NCI-H1417 treated with DMSO at 0.1 percent for 48 hours (cell line): ENCODE measurements at places on chromosomes 5 and 9.

DNA sequence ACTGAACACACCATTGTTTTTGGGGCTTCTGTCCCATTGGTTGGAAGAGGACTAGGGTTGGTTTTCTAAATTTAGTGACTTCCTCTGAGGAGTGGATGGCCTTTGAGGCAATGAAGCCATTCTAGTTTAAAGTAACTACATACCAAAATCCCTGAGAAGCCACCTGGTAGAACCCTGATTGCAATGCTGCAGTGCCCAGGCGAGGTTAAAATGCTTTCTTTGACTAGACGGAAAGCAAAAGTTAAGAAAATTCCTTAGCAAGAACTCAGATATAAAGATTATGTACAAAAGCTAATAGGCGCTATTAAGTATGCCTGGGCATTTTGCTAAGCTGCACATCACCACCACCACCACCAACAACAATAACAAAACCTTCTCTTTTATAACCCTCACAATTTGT, 20.6 kb downstream of the GLRX start:
- DNase-seq = no peak

DNA sequence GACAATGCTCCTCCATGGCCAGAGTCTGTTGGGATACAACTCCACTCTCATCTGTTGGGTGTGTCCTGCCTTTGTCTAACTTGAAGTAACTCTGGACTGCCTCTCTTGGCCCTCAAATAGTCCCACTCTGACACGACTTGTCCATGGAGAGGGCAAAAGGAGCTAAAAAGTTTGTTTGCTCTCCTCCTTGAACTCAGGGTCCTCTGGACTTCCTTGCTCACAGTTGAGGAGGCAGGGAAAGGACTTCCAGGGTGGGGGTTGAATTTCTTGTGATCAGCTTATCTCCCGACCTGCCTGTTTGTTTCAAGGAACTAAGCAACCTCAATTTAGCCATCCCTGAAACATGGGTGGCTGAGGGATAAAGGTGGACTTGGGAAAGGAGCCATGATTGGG, 11.7 kb downstream of the DNAJB5 start:
- no peak for DNase-seq

DNA sequence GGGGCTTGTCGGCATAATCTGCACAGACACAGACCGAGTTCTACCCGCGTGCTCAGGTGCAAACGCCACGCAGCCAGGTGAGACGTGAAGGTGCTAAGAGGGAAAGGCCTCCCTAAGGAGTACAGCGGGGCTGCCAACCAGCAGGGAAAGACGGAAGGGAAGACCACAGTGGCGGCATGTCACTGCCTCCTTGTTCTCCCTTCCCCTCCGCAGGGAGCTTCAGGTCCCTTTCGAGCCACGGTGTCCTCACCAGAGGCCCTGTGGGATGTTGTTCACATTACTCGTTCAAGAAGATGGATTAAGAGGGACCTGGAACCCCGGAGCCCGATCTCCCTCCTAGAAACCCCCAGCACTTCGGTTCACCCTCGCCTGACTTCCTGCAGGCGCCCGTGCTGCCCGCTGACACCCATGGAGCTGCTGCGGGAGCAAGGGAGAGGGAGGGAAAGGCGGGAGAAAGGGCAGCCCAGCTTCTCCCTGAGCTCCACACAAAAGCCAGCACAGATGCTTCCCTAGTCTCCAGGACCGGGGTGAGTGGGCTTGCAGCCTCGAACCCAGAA, 686 bp downstream of the BRD9 start:
- DNase-seq = no peak

DNA sequence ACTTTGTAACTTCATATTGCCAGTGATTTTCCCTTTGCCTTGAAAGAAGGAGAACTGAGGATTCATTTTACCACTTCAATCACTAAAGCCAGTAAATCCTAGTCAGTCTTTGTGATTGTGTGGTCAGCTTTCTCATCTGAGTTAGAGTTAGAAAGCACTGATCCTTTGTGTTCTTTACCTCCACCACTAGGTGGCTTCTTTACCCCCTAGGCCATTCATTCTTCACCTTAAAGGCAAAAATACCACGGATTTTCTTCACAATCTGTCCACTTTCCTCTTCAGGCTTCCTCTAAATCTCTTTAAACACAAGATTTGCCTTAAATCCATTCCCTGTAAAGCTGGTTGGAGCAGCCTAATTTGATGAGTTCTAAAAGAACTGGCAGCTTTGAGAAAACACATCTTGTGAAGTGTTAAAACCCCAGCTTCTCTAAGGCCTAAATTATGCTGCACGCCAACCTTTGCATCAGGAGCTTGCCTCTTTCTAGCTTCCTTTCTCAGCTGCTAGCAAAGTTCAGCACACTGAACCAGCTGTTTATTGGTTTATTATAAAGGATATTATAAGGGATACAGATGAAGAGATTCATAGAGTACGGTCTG, 20.4 kb downstream of the BDP1 start:
- DNase-seq = no peak

DNA sequence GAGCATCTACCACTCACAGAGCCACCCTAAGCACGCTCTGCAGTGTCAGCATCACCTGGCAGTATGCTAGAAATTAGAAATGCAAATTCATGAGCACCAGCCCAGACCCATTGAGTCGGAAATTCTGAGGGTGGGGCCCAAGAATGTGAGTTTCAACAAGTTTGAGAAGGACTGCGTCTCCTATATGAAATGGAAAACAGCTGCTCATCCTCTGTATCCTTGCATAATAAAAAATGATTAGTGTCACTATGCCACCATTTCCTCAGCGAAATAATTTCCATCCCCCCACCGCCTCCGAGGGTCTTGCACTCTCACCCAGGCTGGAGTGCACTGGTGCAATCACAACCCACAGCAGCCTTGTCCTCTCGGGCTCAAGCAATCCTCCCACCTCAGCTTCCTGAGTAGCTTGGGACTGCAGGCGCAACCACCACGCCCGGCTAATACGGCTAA, 1.3 kb upstream of the IQGAP2 start:
- no peak for DNase-seq

- no peak for DNase-seq
These were observed 45.0 kb downstream of the BARX1 start for GRCh38 chr9:93910196-93910595.

DNA sequence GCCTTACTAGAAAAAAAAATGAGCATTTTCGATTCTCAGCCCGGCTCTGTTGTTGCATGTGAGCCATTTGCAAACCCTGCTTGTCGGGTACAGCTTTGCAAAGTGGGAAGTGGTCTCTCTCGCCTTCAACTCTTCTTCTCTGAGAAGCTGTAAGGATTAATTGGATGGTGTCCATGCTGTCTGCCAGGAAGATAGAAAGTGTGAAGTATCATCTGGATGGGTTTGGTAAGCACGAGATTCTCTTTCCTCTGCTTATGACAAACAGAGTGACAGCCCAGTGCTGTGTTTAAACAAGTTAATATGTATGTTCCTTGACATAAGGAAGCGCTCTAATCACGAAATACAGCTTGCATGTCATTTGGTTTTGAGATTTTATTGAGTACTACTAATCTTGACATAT, 109.1 kb upstream of the SPATA31D4 start:
- DNase-seq = no peak
